ENCODE measurements at places on chromosomes 16 and 17.

DNA sequence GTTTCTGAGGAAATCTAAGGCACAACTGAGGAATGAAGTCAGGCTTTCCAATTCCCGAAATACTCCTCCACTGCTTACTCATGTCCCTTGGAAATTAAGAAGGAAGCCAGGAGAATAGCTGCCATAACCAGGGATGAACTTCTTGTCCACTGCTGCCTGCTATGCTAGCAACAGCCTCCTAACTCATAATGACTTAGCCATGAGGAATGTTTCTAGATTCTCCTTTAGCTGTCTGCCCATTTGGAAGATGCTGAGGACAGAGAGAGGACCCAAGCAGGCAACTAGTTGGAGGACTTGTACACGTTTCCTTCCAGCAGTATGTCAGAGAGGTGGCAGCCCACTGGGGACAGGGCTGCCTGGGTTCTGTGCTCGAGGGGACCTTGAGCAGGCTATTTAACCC is 939 bp upstream of the CCL2 start:
- DNase-seq: no peak

DNA sequence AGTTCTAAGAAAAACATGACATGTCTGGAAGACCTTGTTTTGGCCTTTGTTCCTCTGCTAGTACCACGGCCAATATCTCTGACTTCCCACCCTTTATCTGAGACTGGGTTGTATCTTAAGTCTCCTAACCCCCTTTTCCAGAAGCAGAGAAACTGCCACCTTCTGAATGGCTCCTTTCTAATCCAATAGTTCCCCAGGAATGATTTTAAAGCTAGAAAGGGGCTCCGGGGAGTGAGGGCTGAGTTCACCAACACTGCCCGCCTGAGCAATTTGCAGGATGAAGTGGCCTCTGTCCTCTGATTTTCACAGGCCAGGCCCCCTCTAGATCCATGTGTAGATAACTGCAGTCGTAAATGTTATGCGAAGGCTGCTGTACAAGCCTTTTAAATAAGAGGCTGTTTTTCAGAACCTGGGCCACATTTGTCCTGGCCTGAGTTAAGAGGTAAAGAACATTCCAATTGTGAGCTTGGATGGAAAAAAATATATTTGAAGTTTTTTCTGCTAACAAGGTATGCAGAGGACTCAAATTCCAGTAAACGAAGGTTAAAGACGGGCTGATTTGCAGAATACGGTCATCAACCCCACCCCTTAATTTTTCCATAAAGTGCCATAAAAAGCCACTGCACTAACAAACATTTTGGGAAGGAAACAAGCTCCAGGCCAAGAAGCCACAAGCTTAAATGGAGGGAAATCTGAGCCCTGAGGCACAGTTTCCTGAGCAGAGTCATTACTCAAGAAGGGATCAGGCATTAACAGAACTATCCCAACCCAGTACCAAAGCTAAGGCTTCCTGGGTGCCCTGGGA is 117.0 kb upstream of the MAF start:
- DNase-seq: no peak

DNA sequence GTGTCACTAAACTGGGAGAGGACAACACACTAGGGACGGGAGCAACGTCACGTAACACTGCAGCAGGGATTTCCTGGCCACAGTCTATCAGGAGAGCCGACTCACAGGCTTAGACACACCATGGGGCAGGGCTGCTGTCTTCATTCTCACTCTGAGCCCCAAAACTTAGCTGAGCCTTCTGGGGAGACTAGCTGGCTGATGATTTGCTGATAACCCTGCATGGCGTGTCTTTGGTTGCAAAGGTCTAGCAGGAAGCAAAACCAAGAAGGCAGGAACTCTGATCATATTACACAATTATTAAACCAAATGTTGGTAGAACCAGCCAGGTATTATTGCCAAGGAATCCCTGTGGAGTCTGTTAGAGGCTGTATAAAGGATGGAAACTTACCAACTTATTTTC is 345.0 kb downstream of the SLC39A11 start:
- DNase-seq: peak; percentile 41

DNA sequence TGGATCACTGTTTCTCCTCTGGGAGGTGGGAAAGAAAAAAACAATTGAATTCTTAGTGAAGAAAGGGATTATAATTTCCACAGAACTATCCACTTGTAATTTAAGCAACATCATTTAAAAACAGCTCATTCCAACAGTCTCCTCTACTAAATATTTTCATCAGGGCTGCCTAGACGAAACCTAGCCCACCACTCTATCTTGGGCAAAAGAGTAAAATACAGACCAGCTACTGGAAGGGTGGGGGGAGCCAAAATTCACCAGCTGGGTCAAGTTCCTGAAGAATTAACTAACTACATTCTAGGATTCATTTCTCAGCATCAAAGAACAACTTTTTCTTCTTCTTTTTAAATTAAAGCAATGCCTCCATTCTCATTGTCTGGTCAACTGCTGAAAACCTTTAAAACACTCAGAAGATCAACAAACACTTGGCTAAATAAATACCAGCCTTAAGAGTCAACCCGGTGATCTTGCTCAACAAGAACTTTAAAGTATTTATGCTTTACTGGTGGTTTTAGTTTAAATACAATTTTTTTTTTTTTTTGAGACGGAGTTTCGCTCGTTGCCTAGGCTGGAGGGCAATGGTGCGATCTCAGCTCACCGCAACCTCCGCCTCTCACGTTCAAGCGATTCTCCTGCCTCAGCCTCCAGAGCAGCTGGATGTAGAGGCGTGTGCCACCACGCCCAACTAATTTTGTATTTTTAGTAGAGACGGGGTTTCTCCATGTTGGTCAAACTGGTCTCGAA is 25.2 kb downstream of the KANSL1 start:
- DNase-seq: no peak

DNA sequence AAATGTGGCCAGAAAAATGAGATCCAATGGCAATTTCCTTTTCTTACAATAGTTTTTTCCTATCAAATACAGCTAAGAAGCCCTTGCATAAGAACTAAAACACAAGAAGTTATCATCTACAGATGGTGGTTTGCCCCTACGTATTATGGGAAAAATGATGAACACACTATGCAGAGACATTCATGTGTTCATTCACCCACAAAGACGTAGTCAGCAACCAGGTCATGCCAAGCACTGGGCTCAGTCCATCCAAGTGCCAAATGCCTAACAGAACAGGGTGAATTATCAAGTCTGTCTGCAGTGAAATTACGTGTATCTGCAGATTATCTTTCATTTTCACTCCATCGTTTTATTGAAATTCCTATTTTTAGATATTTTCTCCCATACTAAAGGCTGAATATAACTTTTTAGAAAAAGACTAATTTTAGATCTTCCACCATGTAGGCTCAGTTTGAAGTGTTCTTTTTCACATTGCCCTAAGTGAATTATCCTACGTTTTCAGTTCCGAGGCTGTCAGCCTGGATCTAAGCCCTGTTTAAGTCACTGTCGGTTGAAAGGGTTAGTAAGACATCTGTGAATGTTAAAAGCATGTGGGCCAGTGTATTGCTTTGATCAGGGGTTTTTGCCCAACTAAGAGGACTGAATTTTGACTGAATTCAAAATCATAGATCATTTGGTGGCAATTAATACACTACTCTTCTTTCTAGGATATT is 78.1 kb upstream of the DHX40 start:
- no peak for DNase-seq

- no peak for DNase-seq
These were observed 435.0 kb upstream of the KIF2B start for GRCh38 chr17:53387745-53388144.

DNA sequence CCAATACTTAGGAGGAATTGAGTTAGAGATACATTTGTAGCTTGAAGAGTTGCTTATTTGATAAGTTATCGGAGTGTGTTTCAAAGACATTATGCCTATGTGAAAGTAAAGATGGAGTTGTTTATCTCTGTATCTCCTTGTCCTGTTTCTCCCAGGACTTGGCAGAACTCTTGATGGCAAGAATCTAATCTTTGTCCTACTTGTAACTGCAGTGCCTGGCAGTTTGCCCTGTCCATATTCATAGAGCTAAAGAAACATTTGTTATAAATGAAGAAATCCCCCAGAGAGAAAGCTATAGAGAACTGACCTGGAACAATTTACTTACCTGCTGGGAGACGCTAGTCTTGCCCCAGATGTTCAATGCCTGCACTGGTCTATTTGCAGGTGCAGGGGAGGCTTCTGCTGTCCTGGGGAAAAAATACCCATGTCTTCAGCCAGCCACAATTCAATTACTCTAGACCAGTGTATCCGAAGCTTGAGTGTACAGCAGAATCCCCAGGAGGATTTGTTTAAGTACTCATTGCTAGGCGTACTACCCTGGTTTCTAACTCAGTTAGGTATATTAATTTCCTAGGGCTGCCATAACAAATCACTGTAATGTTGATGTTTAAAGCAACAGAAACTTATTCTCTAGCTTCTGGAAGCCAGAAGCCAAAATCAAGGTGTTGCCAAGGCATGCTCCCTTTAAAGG is 410.0 kb upstream of the HSBP1 start:
- peak; percentile 42 for DNase-seq

GRCh38 chr17:61444831-61445230 is 7.4 kb upstream of the TBX4 start:
- peak; percentile 59 for DNase-seq

GRCh38 chr16:11755022-11755760 is 12.5 kb upstream of the TXNDC11 start:
- DNase-seq: peak; percentile 24

- no peak for DNase-seq
These were observed 18.2 kb downstream of the METTL9 start for GRCh38 chr16:21617607-21618006.

GRCh38 chr17:7177954-7178477 is 1.2 kb downstream of the ASGR1 start:
- DNase-seq: peak; percentile 51

GRCh38 chr16:75555213-75555706 is 792 bp downstream of the TMEM231 start:
- peak; percentile 75 for DNase-seq

GRCh38 chr16:84545114-84545737 is 40.8 kb upstream of the MEAK7 start:
- peak; percentile 23 for DNase-seq

- no peak for DNase-seq
These were observed 390 bp upstream of the UNC13D start for GRCh38 chr17:75844530-75845057.

DNA sequence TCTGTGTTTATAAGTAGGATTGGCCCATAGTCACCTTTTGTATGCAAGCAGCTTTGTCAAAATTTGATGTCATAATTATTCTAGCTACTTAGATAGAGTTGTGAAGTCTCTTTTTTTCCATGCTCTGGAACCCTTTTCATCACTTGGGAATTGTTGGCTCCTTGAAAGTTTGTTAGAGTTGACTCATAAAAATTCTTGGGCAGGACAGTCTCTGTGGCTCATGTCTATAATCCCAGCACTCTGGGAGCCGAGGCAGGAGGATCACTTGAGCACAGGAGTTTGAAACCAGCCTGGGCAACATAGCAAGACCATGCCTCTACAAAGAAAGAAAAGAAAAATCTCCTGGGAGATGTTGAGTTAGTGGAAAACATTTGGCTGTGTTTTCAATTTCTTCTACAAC is 45.7 kb upstream of the MRC2 start:
- no peak for DNase-seq

DNA sequence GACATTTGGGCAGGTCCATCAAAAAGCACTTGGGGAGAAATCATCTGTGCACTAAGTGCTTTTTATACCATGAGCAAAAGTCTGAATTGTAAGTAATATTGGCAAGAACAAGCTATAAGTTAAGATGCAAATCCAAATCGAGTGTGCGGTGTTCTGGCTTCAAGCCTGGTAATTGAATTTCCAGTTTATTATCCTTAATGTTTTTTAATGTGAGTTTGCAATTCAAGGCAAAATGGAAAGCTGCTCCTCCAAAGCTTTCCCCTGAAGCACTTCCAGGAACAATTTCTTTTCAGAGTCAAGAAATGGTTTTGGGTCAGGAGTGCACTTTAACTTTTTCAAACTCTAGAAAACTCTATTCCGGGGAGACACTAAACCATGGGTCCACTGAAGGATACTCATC is 445.7 kb downstream of the TOX3 start:
- DNase-seq: no peak

DNA sequence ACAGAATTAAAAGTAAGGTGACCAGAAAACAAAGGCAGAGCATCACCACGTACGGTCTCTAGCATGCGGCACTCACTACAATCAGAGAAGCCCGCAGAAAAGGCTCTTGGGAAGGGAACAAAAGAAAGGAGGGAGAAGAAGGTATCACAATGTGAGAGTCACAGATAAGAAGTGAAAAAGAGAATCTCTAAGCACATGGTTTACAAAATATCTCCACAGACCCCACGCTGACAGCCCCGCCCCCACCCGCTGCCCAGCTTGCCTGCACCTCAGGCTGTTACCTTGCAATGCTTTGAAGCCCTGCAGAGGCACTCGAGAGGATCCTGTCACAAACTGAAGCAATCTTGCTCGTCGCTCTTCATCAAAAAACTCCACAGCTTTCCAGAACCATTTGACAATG is 40.5 kb downstream of the CEP95 start:
- no peak for DNase-seq

GRCh38 chr17:56426901-56427300 is 166.6 kb upstream of the NOG start:
- no peak for DNase-seq

GRCh38 chr16:84986102-84986501 is 25.2 kb downstream of the ZDHHC7 start:
- DNase-seq: no peak

- DNase-seq: no peak
These were observed 383.0 kb downstream of the CPPED1 start for GRCh38 chr16:12420661-12421209.

DNA sequence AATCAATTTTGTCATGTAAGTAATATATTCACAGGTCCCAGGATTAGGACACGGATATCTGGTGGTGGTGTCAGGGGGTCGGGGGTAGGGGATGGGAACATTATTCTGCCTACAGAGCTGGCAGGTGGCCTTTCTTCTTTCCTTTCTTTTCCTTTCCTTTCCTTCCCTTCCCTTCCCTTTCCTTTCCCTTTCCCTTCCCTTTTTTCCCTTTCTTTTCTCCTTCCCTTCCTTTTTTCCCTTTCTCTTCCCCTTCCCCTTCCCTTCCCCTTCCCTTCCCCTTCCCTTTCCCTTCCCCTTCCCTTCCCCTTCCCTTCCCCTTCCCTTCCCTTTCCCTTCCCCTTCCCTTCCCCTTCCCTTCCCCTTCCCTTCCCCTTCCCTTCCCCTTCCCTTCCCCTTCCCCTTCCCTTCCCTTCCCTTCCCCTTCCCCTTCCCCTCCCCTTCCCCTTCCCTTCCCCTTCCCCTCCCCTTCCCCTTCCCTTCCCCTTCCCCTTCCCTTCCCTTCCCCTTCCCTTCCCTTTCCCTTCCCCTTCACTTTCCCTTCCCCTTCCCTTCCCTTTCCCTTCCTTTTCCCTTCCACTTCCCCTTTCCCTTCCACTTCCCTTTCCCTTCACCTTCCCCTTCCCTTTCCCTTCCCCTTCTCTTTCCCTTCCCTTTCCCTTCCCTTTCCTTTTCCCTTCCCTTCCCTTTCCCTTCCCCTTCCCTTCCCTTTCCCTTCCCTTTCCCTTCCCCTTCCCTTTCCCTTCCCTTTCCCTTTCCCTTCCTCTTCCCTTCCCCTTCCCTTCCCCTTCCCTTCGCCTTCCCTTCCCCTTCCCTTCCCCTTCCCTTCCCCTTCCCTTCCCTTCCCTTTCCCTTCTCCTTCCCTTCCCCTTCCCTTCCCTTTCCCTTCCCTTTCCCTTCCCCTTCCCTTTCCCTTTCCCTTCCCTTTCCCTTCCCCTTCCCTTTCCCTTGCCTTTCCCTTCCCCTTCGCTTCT is 145.9 kb downstream of the PRKCB start:
- no peak for DNase-seq

- peak; percentile 97 for DNase-seq
These were observed at the start of gene TSEN54 for GRCh38 chr17:75516255-75516618. TSEN54 (plus strand) TSS chr17:75516528; CDS start chr17:75516561, 33 bp downstream.

- peak; percentile 52 for DNase-seq
These were observed 711 bp downstream of the ALYREF start for GRCh38 chr17:81890447-81891302.
